Smooth muscle cell of the umbilical artery (primary cell): ENCODE measurements at places on chromosomes 12 and 14. TPM values are rescaled to one million over a fixed set of nuclear protein-coding genes. Genes with fewer than 3 reads are reported as not detected.

The FIGNL2 gene
- total RNA-seq, result under 0.01 and 0.09 TPM in 2 replicates

The CLEC2A gene
- total RNA-seq, result not detected in 2 replicates

The LRTM2 gene
- total RNA-seq, result not detected in 2 replicates

The OTOGL gene
- under 0.01 and 0.09 TPM in 2 replicates for total RNA-seq

The SOCS2 gene
- 0.59 and 0.97 TPM in 2 replicates for total RNA-seq

The PRB2 gene
- not detected in 2 replicates for total RNA-seq

The MYF5 gene
- total RNA-seq, result not detected in 2 replicates

The MSRB3 gene
- 91.5 and 121 TPM in 2 replicates for total RNA-seq

The TGM1 gene
- 0.74 and 2.1 TPM in 2 replicates for total RNA-seq

The CMA1 gene
- not detected in 2 replicates for total RNA-seq

The GPR132 gene
- total RNA-seq, result under 0.01 and 0.05 TPM in 2 replicates

The AMHR2 gene
- total RNA-seq, result not detected in 2 replicates

The RPS6KA5 gene
- total RNA-seq, result 0.30 and 0.46 TPM in 2 replicates

The PIANP gene
- 0.23 and 0.30 TPM in 2 replicates for total RNA-seq

The NAV3 gene
- 39.2 and 159 TPM in 2 replicates for total RNA-seq

The PROX2 gene
- total RNA-seq, result not detected in 2 replicates

The E2F7 gene
- 2.4 and 17.9 TPM in 2 replicates for total RNA-seq

The TEX52 gene
- total RNA-seq, result not detected in 2 replicates

The MFAP5 gene
- total RNA-seq, result 5.3 and 57.4 TPM in 2 replicates

The SERPINA12 gene
- not detected in 2 replicates for total RNA-seq

The COQ10A gene
- 7.1 and 13.4 TPM in 2 replicates for total RNA-seq

The SERPINA10 gene
- total RNA-seq, result not detected in 2 replicates

The LTBP2 gene
- 334 and 905 TPM in 2 replicates for total RNA-seq

The ADGRD1 gene
- total RNA-seq, result 0.05 and 2.4 TPM in 2 replicates

The SPX gene
- total RNA-seq, result 0.89 and 1.9 TPM in 2 replicates

The LPAR5 gene
- total RNA-seq, result not detected in 2 replicates

The KLRC3 gene
- total RNA-seq, result not detected in 2 replicates

The FOXG1 gene
- under 0.01 TPM in 1 of 2 replicates, not detected in the other for total RNA-seq

The CD27 gene
- not detected in 2 replicates for total RNA-seq

The PIP4K2C gene
- total RNA-seq, result 16.6 and 31.5 TPM in 2 replicates

The IL31 gene
- total RNA-seq, result not detected in 2 replicates

The CIROP gene
- total RNA-seq, result not detected in 2 replicates

The TAS2R42 gene
- total RNA-seq, result not detected in 2 replicates

The HELB gene
- 4.5 and 4.8 TPM in 2 replicates for total RNA-seq

The SLC39A5 gene
- not detected in 2 replicates for total RNA-seq

The XPOT gene
- 164 and 175 TPM in 2 replicates for total RNA-seq

The CATSPERB gene
- not detected in 2 replicates for total RNA-seq
